ENCODE measurements at places on chromosomes 5 and 9.

GRCh38 chr5:32058101-32058500 is 116.0 kb downstream of the GOLPH3 start:
- H3K27ac ChIP-seq: no peak overlapping the region
- H3K27me3 ChIP-seq: no peaks in the 10 kb centered on the region
- DNase-seq: no peak
- peaks cover 11% of the 10 kb centered on the region for H3K4me1 ChIP-seq

DNA sequence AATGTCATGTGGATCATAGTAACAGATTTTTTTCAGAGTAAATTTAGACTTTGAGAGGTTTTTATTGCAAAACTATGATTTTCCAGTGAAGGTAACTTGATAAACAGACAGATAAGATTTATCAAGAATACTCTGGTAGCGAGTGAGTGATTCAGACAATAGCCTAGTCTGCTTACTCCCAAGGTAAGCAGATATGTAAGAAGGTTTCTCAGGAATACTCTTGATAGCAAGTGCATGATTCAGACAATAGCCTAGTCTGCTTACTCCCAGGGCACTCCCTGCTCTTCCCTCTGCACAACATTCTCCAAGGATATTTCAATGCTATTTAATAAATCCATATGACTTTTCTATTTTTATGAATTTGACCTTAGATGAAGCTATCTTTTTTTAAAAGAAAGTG is 1881.5 kb downstream of the EFNA5 start:
- no peak overlapping the region for H3K27ac ChIP-seq
- no peaks in the 10 kb centered on the region for H3K4me1 ChIP-seq
- no peaks in the 10 kb centered on the region for H3K36me3 ChIP-seq

- no peak for DNase-seq
- no peak overlapping the region for H3K27ac ChIP-seq
- H3K4me1 ChIP-seq: peaks cover 19% of the 10 kb centered on the region
- H3K4me3 ChIP-seq: no peak overlapping the region
- no peaks in the 10 kb centered on the region for H3K36me3 ChIP-seq
These were observed 64.4 kb downstream of the PARP8 start for GRCh38 chr5:50730841-50731240.

DNA sequence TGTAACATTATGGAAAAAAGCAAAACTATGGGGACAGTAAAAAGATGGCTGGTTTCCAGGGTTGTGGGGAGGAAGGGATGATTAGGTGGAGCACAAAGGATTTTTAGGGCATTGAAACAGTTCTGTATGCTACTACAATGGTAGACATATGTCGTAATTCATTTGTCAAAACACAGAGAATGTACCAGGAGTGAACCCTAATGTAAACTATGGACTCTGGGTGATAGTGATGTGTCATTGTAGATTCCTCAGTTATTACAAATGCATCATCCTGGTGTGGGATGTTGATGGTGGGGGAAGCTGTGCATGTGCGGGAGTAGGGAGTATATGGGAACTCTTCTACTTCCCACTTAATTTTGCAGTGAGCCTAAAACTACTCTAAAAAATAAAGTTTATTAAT is 135.0 kb upstream of the GABRP start:
- H3K36me3 ChIP-seq: no peaks in the 10 kb centered on the region
- no peak overlapping the region for H3K4me3 ChIP-seq
- peaks cover 7% of the 10 kb centered on the region for H3K27me3 ChIP-seq

DNA sequence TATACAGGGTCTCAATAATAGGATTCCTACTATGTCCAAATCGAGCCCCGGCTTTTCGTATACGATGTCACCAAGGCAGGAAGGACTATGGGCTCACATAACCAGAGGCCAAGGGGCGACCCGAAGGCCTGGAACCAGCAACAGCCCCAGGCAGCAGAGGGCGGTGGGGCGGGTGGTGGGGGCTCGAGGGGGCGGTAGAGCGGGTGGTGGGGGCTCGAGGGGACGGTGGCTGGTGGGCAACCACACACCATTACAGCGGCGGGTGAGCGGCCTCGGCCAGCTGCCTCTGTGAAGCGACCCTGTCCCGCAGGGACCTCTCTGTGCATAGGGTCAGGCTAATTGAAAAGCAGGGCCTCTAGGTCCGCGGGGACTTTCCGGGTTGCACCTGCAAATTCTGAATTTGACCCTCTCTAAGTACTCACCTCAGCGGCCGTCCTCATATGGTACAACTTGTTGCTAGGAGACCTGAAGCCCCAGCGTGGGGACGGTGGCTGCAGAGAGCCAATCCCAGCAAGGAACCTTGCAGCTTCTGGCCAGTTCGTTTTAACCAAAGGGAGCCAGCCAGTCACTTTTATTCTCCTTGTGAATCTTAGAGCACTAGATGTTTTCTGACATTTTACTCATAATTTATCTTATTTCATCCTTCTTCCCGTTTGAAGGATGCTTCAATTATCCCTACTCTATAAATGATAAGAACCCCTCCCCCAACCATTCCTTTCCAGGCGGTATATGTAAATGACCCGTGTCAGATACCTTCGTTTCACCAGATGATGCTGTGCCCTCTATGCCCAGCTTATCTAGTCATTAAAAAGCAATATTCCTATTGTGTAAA is at the start of gene NME5:
Gene NME5, minus strand, starts transcription at position 480 of the 832 bp plus-strand sequence. CDS start 648 bp downstream, outside the sequence.
- peak within 1 kb of the TSS; percentile 50 for H3K27ac ChIP-seq
- no peaks in the 10 kb centered on the region for H3K27me3 ChIP-seq
- H3K4me1 ChIP-seq: peaks cover 12% of the 10 kb centered on the region
- DNase-seq: peak; percentile 62
- H3K36me3 ChIP-seq: no peaks in the 10 kb centered on the region

GRCh38 chr9:93750045-93750444 is 173.7 kb downstream of the PHF2 start:
- no peak overlapping the region for H3K27ac ChIP-seq
- peaks cover 26% of the 10 kb centered on the region for H3K36me3 ChIP-seq
- H3K4me1 ChIP-seq: no peaks in the 10 kb centered on the region
- no peak for DNase-seq
- H3K4me3 ChIP-seq: no peak overlapping the region

DNA sequence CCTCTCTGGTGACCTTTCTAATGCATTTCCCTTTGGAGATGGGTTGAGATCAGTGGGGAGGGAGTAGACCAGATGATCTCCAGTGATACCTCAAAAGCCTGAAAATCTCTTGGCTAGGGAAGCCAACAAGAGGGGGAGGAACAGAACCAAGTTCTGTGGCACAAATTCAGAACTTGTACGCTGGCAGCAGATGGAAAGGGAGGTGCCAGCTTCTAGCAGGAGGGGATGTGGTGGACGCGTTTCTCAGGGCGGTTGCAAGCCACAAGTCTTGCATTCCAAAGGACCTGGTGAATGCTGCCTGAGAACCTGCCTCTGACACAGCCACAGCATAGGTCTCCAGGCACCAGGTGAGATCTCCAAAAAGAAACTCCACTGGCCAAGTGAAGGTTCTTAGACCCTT is 13.4 kb downstream of the SLIT3 start:
- DNase-seq: no peak
- no peaks in the 10 kb centered on the region for H3K4me1 ChIP-seq
- no peaks in the 10 kb centered on the region for H3K36me3 ChIP-seq
- H3K4me3 ChIP-seq: no peak overlapping the region

GRCh38 chr9:107386396-107386795 is 103.2 kb downstream of the KLF4 start:
- no peaks in the 10 kb centered on the region for H3K27me3 ChIP-seq
- H3K36me3 ChIP-seq: no peaks in the 10 kb centered on the region
- no peaks in the 10 kb centered on the region for H3K4me1 ChIP-seq
- no peak overlapping the region for H3K27ac ChIP-seq
- DNase-seq: no peak

DNA sequence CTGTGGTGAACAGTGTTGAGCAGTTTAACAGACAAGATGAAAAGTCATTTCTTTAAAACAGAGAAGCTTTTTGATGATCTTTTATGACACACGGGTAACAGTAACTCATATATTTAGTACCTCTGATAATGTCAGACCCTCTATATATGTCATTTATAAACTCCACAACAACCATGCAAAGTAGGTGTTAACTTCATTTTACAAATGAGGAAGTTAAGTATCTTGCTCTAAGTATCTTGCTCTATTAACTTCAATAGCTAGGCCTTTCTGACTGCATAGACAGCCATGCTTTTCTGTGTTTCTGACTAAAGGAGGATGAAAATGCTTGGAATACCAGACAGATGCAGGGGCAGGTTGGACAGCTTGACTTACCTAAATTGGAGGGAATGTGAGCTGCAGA is 1.8 kb downstream of the NUDT2 start:
- H3K27ac ChIP-seq: no peak overlapping the region
- H3K4me1 ChIP-seq: peaks cover 64% of the 10 kb centered on the region
- DNase-seq: no peak
- no peaks in the 10 kb centered on the region for H3K36me3 ChIP-seq
- peak overlapping the region; percentile 14 for H3K4me3 ChIP-seq
- no peaks in the 10 kb centered on the region for H3K27me3 ChIP-seq

GRCh38 chr9:93308676-93309075 is 124.7 kb downstream of the WNK2 start:
- H3K4me3 ChIP-seq: no peak overlapping the region
- H3K27ac ChIP-seq: no peak overlapping the region
- DNase-seq: no peak
- H3K27me3 ChIP-seq: no peaks in the 10 kb centered on the region
- H3K36me3 ChIP-seq: no peaks in the 10 kb centered on the region

DNA sequence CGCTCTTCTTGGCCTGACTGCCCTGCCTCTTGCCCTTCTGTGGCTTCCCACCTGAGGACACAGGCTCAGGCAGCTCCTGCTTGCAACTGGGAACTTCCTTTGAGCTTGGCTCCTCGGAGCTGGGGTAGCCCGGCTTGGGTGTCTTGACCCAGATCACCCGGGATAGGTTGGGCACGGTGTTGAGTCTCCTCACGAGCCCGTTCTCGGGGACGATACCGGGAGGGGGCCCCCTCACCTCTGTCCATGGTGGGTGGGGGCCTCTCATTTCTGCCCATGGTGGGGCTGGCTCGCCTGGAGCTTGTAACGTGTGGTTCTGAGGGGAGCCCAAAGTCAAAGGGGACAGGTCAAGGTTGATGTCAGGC is 7.8 kb upstream of the DDX41 start:
- H3K27me3 ChIP-seq: no peaks in the 10 kb centered on the region
- peaks cover 9% of the 10 kb centered on the region for H3K36me3 ChIP-seq
- DNase-seq: no peak
- no peaks in the 10 kb centered on the region for H3K4me1 ChIP-seq

GRCh38 chr5:14901462-14902051 is 30.0 kb upstream of the ANKH start:
- H3K4me1 ChIP-seq: no peaks in the 10 kb centered on the region
- no peak overlapping the region for H3K4me3 ChIP-seq
- no peak for DNase-seq
- H3K27ac ChIP-seq: no peak overlapping the region
- H3K36me3 ChIP-seq: no peaks in the 10 kb centered on the region

DNA sequence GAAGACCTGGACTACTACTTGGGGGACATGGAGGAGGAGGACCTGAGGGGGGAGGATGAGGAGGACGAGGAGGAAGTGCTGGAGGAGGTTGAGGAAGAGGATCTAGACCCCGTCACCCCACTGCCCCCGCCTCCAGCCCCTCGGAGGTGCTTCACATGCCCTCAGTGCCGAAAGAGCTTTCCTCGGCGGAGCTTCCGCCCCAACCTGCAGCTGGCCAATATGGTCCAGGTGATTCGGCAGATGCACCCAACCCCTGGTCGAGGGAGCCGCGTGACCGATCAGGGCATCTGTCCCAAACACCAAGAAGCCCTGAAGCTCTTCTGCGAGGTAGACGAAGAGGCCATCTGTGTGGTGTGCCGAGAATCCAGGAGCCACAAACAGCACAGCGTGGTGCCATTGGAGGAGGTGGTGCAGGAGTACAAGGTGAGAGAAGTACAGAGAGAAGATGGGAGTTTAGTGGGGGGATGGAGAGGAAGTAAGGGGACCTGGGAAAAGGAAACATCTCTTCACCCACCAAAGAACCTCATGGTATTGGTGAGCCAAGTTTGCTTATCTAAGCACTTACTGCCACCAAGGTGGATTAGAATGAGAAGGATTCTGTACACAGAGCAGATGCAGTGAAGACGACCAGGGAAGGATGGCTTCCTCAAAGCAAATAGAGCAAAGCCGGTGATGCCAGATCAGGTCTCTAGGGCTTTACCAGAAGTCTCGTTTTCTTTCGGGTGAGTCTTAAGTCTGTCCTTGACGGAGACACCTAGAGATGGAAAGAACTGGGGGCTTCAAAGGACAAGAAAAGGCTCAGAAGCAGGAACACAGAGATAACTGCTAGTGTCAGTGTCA is 1.5 kb downstream of the TRIM41 start:
- H3K4me1 ChIP-seq: peaks cover 42% of the 10 kb centered on the region
- no peak overlapping the region for H3K27ac ChIP-seq
- H3K4me3 ChIP-seq: peak overlapping the region; percentile 95
- H3K27me3 ChIP-seq: peaks cover 35% of the 10 kb centered on the region

DNA sequence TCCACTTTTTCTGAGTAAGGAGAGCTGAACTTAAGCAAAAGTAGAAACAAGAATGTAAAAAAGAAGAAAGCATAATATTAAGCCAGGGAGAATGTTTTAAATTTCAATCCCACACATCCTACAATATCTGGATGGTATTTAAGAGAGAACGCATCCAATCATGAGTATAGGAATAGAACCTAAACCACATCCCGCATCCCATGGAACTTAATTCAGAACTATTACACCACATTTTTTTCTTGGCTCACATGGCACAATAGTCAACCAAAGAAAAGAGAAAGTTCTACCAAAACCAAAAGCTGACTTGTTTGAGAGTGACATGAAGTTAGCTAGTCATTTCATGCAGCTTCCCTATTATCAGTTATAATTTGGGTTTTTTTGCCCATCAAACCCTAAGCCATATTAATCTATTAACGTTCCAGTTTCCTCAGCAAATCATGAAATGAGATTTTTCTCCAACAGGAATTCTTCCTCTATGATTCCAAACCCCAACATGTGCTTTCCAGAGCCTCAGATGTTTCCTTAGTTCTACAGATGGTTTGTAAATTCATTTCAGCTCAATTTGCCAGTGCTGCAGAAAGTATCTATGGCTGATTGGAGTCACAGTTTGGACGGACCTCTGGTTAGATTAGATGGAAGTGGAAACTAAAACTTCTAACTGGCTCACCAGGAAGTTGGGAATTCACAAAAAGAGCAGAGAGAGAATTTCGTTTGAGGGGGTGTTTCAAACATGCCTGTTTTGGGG is 22.5 kb downstream of the ADAMTSL1 start:
- H3K27ac ChIP-seq: no peak overlapping the region
- peaks cover 10% of the 10 kb centered on the region for H3K27me3 ChIP-seq
- H3K4me3 ChIP-seq: no peak overlapping the region
- no peak for DNase-seq

DNA sequence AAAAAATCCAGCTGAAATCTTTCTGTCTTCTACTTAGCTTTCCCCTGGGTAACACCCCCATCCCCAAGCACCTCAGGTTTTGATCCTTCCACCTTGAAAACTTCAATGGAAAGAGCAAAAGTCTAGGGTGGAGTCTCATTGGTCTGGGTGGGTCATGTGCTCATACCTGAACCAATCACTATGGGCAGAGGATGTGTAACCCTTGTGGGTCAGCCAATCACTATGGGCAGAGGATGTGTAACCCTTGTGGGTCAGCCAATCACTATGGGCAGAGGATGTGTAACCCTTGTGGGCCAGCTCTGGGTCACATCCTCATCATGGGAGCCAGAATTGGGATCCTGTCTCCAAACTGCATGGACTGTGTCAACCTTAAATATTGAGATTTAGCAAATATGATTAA is 18.5 kb downstream of the NAIF1 start:
- H3K27me3 ChIP-seq: no peaks in the 10 kb centered on the region
- H3K27ac ChIP-seq: peak overlapping the region; percentile 43
- H3K36me3 ChIP-seq: no peaks in the 10 kb centered on the region
- peaks cover 11% of the 10 kb centered on the region for H3K4me1 ChIP-seq
- DNase-seq: no peak
- H3K4me3 ChIP-seq: no peak overlapping the region

Data from neural crest cell (in vitro differentiated cells).